ENCODE measurements at places on chromosomes 3 and 15.

DNA sequence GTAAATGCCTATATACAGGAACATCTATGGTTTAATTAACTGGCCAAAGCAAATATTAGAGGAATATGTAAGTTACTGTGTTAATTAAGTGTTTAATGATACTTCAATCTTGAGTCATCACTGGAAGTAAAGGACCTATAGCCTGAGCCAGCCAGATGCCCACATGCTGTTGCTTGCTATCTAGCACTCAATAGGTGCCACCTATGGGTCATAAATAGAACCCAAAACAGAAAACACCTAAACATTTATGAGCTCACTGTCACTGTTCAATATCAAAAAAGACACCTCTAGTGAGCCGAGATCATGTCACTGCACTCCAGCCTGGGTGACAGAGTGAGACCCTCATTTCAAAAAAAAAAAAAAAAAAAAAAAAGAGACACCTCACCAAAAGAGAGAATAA lies 48.4 kb upstream of the IP6K2 start:
- no peak for DNase-seq

GRCh38 chr3:136804813-136805212 lies 14.1 kb upstream of the SLC35G2 start:
- DNase-seq, result no peak

DNA sequence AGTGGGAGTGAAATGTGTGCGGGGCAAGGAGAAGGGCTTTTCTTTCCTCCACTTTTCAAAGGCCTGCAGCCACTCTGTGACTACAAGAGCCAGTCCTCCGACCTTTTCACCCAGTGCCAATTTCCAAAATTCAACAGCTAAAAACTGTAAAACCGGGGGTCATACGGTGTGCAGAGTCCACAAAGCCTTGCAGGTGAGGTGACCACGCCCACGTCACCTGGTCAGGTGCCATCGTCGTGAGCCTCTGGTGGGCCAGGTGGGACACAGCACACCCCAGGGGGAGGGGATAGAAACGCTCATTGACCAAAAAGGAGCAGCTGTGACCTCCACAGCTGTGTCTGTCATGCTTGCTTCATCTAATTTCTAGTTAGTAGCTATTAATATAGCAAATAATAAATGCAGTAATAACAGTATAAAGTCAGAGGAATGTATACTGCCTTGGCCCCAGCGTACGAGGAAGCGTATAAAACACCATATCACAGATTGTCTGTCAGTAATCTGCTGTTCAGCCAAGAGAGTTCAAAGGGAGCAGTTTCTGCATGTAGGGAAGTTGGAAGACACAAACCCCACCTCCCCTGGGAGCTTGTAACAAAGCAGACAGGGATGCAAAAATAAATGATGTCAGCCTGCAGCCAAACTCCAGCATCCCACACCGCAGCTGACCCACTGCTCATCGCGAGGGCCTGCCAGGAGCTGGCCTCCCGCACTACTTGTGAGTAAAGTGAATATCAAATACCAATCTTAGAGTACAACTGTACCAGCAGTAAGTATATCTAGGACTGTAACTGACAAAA lies 86.7 kb downstream of the VGLL4 start:
- DNase-seq, result no peak

DNA sequence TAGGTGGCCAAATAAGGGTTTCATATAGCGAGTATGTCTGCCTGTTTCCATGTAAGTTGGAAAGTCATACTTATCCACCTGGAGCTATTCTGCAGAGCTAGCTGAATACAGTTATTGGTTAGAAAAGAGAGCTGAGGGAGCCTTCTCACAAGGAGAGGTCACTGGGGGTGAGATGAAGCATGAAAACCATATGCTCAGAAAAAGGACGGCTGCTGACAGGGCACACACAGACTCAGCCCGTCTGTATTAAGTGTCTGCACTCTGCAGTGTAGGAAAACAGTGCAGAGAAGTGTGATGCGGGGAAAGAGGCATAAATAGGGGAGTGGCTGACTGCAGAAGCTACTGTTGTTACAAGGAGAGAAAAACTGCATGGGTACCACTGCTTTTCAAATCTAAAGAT lies 58.2 kb downstream of the C3orf70 start:
- DNase-seq, result no peak

DNA sequence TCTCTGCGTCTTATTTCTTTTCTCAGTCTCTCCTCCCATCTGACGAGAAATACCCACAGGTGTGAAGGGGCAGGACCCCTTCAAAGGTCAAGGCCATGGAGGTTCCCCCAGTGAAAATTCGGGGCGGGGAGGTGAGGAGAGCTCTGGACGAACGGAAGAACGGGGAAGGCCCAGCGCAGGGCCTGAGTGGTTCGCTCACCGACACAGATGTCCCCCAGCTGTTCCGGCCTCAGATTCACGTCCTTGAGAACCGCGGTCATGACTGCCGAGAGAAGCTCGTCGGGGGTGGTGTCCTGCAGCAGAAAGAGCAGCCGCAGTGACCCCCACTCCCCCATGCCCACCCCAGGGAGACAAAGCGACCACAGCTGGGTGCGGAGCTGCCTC lies 542 bp downstream of the ACAA1 start:
- no peak for DNase-seq

DNA sequence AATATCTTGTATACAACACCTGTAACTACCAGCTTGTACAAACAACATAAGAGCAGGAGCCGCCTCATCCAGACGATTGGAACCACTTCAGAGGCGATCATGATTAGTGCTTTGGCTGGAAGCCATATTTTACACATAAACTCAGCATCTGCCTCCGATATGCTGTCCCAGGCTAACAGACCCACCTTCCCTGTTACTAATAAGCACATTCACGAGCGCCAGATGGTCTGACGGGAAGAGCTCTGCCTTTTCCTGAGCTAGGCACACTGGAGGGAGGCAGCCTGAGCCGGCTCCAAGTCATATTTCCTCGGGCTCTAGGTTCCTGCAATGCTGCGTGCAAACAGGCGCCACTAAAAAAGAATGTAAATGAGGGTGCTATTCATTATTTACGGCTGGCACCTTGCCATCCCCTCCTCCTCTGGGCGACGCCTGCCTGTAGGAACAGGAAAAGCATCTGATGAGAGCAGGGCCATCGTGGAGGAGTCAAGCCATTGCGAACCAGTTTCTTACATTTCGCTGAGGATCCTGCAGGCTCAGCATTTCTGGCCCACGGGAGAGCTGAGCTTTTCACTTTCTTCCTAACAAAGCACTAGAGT lies 98.2 kb downstream of the ANXA2 start:
- DNase-seq, result peak; percentile 99

DNA sequence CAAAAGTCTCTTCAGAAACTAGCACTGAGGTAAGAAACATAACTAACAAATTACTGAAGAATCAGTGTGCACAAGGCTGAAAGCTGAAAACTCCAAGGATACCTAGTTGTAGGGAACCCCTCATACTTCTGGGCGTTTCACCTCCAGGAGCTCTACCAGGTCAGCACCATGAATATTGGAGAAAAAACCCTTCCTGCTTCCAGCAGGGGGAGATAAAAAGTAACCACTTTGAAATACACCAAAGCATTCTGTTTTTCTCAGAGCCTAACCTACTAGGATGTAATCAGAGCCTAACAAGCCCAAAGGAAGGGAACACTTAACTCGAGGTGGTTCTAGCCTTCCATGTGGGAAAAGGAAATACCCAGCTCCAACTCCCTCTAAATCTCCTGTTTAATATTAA lies 175.8 kb upstream of the MME start:
- no peak for DNase-seq

All from NCI-H1694 treated with DMSO at 0.1 percent for 48 hours (cell line).